SW 1271 (cell line): ENCODE measurements at places on chromosomes 5 and 9.

DNA sequence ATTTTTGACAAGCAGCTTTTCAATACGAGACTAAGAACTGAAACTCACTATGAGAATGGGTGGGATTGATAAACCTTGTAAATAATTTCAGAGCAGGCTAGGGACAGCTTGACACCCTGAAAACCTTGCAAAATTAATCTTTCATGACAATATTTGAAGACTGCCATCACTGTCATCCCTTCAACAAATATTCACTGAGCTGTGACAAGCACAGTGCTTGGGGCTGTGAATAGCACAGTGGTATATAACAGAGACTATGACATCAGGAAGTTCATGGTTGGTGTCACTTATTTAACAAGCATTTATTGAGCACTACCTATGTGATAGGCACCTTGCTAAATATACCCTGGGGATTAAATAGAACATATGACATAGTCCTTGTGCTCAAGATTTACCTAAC is 741.0 kb upstream of the RIOK2 start:
- no peak for DNase-seq

DNA sequence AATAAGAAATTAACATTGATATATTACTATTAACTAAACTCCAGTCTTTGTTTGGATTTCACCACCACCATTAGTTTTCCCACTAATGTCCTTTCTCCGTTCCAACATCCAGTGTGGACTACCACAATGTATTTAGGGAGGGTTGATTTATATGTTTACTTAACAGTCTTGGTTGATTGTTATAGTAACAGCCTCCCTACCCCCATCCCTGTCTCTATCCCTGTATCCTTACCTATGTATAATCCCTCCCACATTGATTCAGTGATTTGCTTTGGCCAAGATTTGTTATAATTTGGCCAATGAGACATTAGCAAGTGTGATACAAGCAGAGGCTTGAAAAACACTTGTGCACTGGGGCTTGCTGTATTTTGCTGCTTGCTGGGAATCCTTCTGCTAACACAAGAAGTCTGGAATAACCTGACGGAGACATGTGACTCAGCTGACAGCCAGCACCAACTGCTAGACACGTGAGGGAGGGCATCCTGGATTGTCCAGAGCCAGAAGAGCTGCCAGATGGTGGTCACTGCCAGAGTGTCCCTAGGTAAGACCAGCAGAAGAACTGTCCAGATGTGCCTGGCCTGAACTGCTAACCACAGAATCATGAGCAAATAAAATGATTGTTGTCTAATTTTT is 51.2 kb upstream of the TCF7 start:
- DNase-seq: no peak

- no peak for DNase-seq
Measured at GRCh38 chr5:91875196-91875779, 492.2 kb upstream of the ARRDC3 start.

GRCh38 chr5:172102913-172103626 is 85.0 kb downstream of the STK10 start:
- DNase-seq: peak; percentile 61

DNA sequence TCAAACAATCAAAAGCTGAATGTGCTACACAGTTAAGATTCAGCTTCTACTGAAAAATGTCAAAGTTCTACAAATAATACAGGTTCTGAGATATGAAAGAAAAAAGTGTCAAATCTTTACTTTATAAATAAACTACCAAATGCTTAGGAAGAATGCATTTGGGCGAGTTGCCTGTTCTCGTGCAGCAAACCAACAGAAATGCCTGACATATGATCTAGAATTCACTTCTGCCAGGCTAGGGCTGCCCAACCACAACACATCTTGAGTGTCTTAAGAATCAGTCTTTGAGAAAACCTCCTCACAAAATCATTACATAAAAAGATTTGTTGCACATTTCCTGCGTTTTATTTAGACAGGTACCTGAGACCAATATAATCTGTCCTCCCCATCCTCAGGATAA is 42.2 kb downstream of the ANKH start:
- DNase-seq: no peak

GRCh38 chr9:78781681-78782080 is 484.8 kb downstream of the PSAT1 start:
- no peak for DNase-seq

DNA sequence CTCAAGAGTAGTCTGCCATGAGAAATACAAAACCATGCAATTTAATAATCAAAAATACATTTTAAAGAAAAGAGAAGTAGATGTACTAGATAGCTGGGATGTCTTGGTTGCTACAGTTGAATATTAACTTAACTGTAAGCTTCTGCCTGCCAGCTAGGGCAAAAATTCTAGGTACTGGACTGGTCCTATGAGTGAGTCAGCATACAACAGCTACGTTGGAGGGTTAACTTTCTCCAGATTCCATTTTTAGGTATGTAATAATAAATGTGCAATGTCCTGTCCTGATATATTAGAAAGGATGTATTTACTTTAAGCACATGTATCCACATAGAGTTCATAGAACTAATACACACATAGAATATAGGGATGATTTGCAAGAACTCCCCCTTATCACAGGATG is 230.1 kb downstream of the CAAP1 start:
- no peak for DNase-seq

DNA sequence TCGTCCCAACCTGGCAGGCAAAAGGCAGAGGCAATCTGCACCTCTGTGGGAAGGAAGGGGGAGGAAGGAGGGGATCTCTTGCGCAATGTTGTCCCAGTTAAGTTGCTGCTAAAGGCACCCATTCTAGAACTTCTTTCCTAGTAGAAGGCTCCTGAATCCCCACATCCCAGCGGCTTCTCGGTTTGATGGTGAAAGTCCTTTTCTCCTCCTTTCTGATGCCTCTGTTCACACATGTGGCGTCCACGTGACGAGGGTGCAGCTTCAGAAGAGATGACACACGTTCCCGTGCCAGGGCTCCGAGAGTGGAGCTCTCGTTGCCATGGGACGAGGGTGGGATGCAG is 96.9 kb upstream of the FCN2 start:
- DNase-seq: no peak

DNA sequence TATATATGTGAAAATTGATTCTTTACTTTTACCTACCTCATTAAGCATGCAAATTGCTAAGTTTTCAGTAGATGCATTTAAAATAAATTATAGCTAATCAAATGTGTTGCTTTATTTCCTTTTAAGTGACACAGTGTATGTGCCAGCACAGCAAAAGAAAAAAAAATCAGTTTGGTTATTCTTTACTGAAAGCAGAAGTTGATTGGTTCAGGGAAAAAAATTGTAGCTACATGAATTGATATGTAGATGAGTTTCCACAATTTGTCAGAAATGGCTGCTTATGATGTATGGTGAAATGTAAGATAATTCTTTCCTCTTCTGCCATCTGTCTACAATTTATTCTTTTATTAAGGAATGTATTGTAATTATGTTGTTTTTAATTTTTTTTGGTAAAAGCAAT is 57.8 kb downstream of the PARP8 start:
- DNase-seq: no peak

DNA sequence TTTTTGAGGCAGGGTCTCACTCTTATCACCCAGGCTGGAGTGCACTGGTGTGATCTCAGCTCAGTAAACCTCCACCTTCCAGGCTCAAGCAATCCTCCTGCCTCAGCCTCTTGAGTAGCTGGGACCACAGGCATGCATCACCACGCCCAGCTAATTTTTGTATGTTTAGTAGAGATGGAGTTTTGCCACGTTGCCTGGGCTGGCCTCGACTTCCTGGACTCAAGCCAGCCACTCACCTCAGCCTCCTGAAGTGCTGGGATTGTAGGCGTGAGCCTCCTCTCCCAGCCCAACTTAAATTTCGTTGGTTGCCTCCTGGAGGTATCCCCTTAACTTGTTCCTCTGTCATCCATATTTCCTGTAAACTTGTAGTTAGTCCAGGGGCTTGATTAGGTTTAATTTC is 47.2 kb downstream of the RAB24 start:
- peak; percentile 33 for DNase-seq

DNA sequence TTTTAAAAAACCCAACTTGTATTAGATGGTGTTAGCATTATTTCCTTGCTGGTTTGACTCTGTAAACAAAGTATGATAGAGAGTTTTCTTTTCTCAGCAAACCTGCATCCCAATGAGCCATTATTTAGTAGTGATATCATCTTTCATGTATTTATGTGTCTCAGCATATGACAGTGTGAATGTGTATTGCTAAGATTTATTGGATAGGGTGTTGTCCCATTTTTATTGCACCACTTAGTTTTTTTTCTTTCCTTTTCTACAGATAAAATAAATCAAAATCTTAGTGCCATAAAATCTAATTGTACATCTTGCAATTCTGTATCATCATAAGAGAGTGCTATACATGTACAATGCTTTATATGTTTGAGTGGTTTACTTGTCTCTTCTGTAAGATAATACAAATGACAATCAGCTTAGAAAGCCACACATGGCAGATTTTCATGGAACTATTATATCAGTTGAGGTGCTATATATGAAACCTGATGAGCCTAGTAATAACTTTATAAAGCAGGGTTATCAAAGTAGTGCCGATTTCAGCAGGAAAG is 149.2 kb upstream of the CYLC2 start:
- DNase-seq: no peak

- DNase-seq: no peak
Measured at GRCh38 chr5:97141031-97141430, 1.4 kb downstream of the LIX1 start.

DNA sequence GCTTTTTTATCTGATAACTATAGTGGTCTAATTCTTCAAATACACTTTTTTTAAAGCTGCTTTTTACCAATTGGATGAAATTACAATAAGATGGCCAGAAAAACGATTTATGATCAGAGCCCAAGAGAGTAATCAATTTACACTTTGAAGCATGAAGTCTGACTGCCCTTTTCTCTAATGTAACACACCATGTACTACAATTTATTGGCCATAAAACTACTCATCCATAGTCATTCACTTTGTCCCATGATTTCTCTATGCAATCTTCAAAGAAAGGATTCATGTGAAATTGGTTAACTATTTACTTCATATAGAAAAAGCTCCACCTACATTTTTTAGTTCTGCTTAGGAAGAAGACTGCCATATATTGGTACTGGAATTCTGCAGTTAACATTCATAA is 73.6 kb upstream of the CAST start:
- DNase-seq: no peak

DNA sequence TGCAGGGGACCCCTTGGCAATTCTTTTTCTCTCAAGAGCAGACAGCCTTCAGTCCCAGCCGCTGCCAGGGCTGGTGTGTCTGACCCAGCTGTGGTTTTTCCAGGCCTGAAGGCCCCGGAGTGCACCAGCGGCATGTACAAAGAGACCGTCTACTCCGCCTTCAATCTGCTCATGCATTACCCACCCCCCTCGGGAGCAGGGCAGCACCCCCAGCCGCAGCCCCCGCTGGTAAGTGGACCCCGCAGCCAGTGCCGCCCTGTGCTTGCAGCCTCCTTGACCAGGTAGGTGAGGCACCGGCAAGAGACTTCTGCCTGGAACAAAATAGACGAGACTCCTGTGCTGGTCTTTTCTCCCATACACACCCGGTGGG is 1.3 kb downstream of the TCF7 start:
- no peak for DNase-seq

GRCh38 chr9:8754751-8755150 is 955.2 kb upstream of the DMAC1 start:
- no peak for DNase-seq

GRCh38 chr5:40754381-40755092 is 1.2 kb downstream of the TTC33 start:
- DNase-seq: no peak

DNA sequence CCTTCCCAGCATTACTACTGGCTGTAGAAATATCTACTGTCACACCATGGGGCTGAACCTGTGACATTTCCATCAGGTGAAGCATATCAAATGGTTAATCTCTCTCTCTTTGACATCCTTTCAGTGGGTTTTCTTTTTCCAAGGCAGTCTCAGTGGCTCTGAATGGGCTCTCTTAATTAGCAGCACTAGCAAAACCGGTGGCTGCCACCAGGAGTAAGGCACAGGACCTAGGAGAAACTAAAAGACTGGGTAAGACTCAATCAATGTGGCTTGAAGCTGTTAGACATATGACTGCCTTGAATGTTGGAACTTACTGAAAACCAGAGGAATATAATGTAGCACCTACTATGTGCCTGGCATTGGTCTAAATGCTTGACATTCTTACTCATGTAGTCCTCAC is 445.0 kb upstream of the KIF2A start:
- no peak for DNase-seq

GRCh38 chr9:134335061-134335460 is 8.8 kb downstream of the RXRA start:
- DNase-seq: no peak

GRCh38 chr5:270340-270739 is 1.1 kb upstream of the PDCD6 start:
- DNase-seq: no peak

GRCh38 chr5:163535290-163535689 is 29.9 kb downstream of the MAT2B start:
- no peak for DNase-seq

DNA sequence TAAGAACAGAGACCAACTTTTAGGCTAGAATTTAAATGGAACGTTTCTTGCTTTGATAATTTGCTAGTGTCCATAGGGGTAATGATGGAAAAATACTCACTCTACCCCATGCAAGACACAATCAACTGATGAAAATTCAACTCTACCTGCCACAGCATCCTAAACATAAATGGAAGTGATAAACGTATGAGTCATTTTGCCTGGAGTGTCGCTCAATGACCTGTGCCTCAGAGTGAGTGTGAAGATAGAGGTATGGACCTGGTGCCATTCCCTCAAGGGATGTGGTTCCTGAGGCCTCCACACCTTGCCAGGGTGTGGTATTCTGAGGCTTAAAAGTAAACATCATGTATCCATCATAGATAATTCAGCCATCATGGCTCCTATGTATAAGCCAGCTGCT is 14.0 kb downstream of the ARL14EPL start:
- no peak for DNase-seq

DNA sequence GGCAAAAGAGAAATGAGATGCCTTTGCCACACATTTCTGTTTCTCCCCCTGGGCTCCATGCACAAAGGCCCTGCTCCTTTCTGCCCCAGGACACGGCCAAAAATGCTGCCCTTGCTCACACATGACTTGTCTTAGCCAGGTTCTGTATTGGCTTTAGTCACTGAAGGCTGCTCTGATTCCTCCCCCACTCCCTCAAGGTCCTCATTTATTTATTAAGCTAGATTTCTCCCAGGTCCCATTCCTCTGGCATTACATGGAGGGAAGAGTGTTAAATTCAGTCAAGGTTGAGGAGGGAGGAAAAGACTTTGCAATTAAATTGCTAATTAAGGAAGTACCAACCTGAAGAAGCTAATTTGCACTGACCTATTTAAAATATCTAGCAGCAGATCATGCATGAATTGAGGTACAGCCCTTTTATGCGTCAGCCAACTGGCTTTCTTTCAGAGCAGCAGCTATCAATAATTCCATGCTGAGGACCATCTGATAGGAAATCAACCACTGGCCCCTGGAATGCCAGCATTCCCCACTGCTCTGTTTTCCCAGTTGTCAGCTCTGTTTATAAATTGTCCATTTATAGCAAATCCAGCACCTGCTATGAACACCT is 81.2 kb upstream of the MAP3K1 start:
- no peak for DNase-seq

- DNase-seq: no peak
Measured at GRCh38 chr5:42216904-42217303, 206.3 kb upstream of the GHR start.
